ENCODE measurements at places on chromosomes 6 and 20. TPM values are rescaled to one million over a fixed set of nuclear protein-coding genes. Genes with fewer than 3 reads are reported as not detected.

The AKAP12 gene
- total RNA-seq = 4.4 TPM

The SYNDIG1 gene
- total RNA-seq = not detected

The THBS2 gene
- 1.3 TPM for total RNA-seq

The SLC29A1 gene
- 0.39 TPM for total RNA-seq

The PTCHD4 gene
- total RNA-seq = 17.7 TPM

The ALDH8A1 gene
- total RNA-seq = 0.11 TPM

The TPBG gene
- total RNA-seq = 55.4 TPM

Measured in placental epithelial cell (primary cell).